Hypothalamus (tissue), 51 donors: ENCODE measurements at places on chromosomes 7 and 10.

DNA sequence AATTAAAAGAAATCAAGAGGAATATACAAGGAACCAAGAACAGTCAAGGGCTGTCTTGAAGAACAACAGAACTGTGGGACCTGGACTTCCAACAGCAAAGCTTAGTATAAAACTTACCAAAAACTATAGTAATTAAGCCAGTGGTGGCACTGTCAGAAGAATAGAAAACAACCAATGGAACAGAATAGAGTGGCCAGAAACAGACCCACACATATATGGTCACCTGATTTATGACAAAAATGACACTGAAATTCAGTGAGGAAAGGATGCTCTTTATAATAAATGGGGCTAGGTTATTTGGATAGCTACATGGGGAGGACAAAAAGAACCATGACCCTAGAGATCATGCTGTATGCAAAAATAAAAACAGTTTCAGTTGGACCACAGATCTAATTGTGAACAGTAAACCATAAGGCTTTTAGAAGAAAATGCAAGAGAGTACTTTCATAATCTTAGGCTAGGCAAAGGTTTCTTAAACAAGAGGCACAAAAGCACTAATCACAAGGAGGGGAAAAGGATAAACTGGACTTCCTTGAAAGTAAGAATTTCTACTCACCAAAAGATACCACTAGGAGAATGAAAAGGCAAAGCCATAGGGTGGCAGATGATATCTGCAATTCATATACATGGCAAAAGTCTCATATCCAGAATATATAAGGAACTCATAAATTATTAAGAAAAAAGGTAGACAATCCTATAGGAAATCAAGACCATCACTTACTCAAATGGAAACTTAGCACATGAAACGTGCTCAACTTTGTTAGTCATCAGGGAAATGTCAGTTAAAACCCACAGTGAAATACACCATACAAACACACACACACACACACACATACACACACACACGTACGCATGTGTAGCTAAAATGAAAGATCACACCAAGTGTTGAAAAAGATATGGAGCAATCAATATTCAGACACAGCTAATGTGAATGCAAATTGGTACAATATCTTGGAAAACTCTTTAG is 20.8 kb downstream of the HYCC1 start:
- DNase-seq = no peak

DNA sequence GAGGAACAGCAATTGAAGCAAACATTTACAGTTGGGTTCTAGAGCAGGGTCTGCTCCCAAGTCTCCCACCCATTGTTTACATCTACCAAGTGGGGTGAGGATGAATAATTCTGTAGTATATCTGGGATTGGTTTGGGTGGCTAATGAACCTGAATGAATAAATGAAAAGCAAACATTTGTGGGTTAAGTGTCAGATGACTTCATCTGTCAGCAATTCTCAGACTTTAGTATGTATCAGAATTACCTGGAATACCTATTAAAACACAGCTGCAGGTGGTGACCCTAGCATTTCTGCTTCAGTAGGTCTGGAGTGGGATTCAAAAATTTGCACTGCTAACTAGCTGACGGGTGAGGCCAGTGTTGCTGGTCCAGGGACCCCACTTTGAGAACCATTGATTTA is 18.0 kb upstream of the NPVF start:
- DNase-seq = no peak

GRCh38 chr10:19843487-19843886 is 27.3 kb downstream of the PLXDC2 start:
- no peak for DNase-seq

- no peak for DNase-seq
Observed at GRCh38 chr10:110448682-110449418, 48.9 kb upstream of the DUSP5 start.

DNA sequence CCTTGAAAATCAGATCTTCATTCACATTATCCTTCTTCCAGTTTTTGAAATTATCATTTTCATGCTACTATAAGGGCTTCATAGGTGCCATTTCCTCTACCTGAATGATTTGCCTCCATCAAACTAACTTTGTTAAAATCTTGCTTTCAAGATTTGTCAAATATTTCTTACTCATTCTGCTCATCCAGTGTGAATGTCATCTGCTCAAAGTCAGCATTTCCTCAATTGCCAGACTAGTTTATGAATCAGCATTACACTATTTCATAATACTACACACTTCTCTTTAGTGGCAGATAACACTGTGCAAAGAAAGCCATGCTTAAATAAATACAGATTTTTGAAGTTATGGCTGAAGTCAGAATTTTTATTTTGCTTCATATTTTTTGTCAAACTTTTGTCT is 21.3 kb upstream of the LIPF start:
- DNase-seq = no peak

GRCh38 chr7:151013356-151013732 is 10.9 kb downstream of the ATG9B start:
- DNase-seq = no peak

GRCh38 chr10:86220626-86221025 is 146.0 kb downstream of the GRID1 start:
- no peak for DNase-seq

GRCh38 chr7:141789917-141790316 is at the start of gene TAS2R5:
TAS2R5 (plus strand) TSS chr7:141790217; CDS start chr7:141790362, 145 bp downstream.
- no peak for DNase-seq

GRCh38 chr7:157359581-157359980 is 22.8 kb downstream of the DNAJB6 start:
- DNase-seq = no peak
